ENCODE measurements at places on chromosomes 1 and 21.

DNA sequence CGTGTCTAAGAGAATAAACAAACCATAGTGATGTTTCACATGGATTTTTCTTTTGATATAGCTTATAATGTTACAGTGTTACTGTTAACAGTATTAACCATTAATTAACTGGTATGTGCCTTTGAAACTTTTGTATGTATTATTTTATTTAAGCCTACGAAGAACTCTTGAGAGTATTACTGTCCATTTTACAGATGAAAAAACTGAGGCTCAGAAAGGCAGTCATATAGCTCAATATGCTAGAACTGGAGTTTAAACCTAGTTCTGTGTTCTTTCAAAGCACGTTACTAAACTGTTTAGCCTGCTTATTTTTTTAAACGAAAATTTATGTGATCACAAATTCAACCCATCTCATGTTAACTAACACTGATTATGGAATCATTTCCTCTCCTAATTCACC lies 83.5 kb downstream of the POU2F1 start:
- DNase-seq, result no peak

GRCh38 chr1:153525088-153525728 lies 10.6 kb downstream of the S100A6 start:
- DNase-seq, result no peak

GRCh38 chr1:210298936-210299335 lies 29.8 kb upstream of the HHAT start:
- DNase-seq, result no peak

GRCh38 chr1:36419569-36419968 lies 21.9 kb upstream of the LSM10 start:
- no peak for DNase-seq

DNA sequence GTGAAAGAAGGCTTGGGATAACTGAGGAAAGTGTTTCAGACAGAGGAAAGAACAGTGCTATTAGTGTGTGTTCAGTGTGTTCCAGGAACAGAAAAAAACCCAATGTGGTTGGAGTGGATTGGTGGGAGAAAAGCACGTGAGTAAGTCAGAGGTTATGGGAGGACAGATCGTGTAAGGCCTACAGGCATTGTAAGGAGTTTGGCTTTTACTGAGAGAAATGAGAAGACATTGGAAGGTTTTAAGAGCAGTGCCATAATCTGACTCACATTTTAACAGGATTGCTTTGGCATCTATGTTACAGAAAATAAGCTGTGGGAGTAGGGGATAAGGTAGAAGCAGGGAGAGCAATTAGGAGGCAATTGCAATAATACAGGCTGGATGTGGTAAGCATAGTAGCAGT lies 4.8 kb downstream of the ARPC5 start:
- DNase-seq, result no peak

- no peak for DNase-seq
These were observed 20.6 kb downstream of the QSOX1 start for GRCh38 chr1:180175291-180175690.

DNA sequence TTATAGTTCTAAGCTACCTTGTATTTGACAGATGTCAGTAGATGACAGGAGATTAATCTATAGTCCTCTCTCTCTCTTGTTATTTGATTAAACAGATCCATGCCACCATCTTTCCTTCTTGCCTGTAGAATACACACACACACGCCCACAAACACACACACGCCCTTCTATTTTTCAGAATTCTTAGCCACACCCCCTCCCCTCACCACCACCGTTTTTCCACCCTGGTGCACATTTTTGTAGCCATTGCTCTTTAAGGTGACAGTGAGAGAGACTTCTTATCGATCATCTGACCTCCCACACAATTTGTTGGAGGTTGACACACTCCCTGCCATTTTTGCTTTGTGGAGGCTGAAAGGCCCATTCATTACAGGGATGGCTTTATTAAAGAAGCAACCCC lies 123.2 kb downstream of the NTNG1 start:
- DNase-seq, result no peak

DNA sequence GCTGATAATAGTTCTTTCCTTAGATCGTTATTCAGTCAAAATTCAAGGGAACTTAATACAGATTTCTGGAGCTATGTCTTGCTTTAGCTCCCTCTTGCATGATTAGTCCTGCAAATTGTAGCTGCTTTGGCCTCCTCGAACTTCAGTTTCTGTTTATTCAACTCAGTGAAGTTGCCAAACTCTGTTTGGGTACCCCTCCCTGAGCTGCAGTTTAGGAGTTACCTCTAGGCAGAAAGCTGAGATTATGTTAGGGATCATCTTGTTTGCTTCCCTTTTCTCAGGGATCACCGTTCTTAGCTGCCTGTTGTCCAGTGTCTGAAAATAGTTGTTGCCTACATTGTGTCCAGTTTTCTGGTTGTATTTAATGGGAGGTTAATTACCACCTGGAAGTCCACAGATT lies 43.5 kb downstream of the SNX27 start:
- no peak for DNase-seq

DNA sequence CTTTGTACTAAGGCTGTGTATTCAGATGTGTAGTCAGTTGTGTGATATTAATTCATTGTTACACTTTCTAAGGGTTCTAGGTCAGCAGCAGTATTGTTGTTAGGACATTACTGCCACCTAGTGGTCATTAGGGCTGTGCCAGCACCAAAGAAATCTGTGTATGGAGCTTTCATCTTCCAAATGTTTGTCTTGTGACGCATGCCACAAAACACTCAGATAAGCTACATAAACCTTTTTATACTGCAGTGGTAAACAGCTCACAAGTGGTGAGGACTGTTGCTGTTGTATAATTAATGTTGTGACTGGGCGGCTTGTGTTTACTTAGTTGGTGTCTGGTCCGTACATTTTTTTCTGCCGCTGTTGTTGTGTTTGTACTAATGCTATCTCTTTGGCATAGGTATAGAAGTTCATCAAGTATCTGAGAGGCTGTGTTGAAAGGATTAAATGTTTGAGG lies 51.7 kb downstream of the S1PR1 start:
- DNase-seq, result peak; percentile 65

DNA sequence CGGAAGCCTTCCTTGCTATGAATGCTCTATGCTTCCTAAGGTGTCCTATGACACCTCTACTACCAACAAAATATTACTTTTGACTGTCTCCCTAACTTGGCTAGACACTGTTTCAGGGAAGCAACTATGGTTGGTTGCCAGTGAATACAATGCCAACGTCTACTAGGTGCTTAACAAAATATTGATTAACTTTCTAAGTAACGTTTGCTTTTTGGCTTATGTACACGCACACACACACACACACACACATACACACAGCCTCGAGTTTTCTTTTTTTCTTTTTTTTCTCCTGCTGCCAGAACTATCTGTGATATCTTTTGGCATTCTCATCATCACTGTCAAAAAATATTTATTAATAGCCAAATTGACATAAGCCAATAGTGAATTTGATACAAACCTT lies 864.0 kb downstream of the PLA2G4A start:
- no peak for DNase-seq

DNA sequence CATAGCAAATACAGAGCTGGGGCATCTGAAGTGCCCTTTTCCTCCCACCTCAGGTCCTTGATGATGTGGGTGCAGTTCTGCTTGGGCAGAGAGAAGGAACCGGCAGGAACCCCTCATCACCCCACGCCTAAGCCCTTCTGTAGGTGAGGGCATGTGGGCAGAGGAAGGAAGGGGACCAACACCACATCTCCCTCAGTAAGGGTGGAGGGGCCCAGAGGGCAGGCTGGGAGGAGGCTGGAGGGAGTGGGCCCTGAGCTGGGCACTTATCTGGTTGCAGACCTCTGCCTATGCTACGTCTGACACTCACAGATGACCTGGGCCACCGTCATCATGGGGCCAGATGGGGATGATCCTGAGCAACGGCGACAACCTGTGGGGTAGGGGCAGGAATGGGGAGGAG lies 11.0 kb downstream of the ZNF687 start:
- DNase-seq, result no peak

DNA sequence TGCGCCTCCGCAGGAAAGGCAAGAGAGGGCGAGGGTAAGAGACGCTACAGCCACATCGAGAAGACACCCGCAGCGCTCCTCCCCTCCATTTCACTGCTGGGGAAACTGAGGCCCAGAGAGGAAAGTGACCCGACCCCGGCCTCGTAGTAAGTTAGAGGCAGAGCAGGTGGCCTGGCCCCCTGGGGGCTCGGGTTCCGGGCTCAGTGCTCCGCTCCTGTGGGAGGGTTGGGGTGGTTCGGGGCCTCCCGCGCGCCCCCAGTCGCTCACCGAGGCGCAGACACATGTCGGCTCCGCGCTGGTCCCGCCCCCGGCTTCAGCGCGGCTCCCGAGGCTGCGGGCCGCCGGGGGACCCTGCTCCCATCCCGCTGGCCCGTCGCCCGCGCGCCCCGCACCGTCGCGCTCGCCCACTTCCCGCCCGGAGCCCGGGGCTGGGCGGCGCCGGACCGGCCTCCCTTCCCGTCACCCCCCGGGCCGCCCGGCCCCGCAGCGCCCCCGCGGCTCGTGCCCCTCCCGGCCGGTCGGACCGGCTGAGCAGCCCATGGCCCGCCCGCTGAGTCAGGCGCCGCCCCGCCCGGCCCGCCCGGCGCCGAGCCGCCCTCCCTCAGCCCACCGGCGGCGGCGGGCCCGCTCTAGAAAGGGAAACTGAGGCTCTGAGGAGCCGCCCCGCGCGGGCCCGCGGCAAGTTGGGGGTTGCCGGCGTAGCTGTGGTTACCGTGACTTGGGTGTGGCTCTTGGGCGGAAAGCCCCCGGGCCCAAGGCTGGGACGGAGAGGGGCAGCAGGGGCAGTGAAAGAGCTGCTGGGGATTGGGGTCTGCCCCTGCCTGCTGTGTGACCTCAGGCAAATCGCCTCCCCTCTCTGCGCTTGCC lies at the start of gene TMEM54:
TMEM54 (minus strand) TSS at position 434 of the 867 bp plus-strand sequence; CDS start at position 283, 151 bp downstream.
- no peak for DNase-seq

DNA sequence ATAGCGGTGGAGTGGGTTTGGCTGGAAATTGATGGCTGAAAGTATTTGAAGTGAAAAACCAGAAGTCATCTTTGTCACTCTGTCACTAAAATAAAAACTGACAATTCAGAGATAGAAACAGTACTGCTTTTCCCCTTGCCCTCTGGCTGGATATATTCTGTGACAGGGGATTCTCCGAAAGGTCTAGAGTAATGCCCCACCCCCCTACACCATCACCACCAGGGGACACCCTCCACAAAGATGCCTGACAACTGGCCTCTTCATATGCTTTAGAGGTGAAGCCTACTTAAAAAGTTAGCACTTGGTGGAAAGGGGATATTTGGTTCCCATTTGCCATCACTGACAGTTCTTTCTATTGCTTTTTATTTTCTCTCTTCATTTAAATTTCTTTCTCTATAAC lies 73.5 kb downstream of the SGIP1 start:
- no peak for DNase-seq

- DNase-seq, result no peak
These were observed 119.8 kb downstream of the HLCS start for GRCh38 chr21:36846631-36847030.

- no peak for DNase-seq
These were observed 60.4 kb upstream of the TNFSF4 start for GRCh38 chr1:173267453-173267945.

DNA sequence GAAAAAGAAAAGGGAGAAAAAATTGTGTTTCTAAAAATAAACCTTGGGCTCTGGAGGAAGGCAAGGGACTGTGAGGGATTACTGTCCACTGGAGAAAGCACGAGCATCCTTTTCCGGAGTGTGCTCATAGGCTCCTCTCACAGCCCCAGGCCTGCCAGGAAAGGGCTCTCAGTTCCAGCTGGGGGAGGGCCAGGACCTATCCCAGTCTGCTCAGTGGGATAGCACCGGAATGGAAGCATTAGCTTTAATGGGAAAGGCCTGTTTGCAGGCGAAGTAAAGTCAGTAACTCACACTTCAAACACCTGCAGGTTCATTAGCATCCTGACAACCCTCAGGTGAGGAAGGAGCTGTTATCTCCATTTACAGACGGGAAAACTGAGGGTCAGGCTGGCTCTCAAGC lies 113.9 kb upstream of the USP24 start:
- no peak for DNase-seq

Data from activated CD4-positive, alpha-beta T cell treated with anti-CD3 and anti-CD28 coated beads, Interleukin-2, amount 50 U/mL, for 48 hours (primary cell).